ENCODE measurements at places on chromosomes 2 and 18.

DNA sequence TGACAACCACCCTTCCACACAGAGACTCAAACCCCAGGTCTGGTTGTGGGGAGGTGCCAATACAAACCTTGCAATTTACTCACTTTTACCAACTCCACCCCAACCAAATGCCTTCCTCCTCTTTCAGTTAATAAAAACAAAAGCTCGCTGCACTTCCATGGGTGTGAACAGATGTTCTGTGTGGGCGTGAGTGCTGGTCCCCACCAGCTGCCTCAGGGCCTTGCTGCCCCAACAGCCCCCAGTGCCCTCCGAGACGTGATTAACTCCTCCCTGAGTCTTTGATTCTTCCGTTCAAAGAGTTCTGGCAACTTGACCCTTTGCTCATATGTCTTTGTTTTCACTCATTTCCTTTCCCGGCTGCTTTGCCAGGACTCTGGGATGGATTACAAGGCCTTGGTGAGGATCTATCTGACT, 258.9 kb upstream of the CXCR4 start:
- DNase-seq, result no peak

- no peak for DNase-seq
These were observed 35.5 kb downstream of the CLASP1 start for GRCh38 chr2:121613774-121614173.

DNA sequence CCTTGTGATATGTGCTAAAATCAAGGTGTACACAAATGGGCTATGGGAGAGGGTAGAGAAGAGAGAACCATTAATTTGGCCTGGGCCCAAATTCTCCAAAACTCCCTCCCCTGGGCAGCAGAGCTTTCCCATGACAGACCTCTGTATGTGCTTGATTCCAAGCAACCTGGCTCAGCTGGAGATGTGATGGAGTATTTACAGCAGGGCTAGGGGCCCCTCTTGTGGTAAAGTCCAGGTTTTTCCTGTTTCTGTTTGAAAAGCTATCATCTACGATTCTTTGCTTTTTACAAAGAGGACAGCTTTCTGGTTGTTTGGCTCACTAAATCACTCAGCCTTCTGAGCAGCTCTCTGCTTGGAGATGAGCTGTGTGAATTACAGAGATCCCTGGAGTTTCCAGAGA, 40.3 kb downstream of the KCNS3 start:
- DNase-seq, result no peak

- no peak for DNase-seq
These were observed 76.2 kb downstream of the MAP3K20 start for GRCh38 chr2:173151671-173152401.

- no peak for DNase-seq
These were observed 254.2 kb downstream of the KCNS3 start for GRCh38 chr2:18132697-18133096.

DNA sequence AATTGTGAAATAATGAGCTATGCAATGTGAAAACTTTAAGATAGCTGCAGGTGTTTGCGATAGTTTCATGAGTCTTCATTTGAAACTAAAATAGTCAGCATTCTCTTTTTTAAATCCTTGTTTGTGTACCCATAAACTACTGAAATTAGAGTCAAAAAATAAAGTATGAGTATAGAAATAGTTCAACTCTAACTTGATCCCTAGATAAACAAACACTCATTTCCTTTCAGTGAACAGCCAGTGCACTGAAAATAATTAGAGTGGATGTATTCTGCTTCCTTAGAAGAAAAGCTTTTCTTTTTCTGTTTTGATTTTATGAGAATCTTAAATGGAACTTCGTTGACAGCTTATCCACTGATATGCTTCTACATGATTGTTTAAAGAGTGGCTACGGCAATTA, 1033.4 kb downstream of the SOCS6 start:
- DNase-seq, result no peak

DNA sequence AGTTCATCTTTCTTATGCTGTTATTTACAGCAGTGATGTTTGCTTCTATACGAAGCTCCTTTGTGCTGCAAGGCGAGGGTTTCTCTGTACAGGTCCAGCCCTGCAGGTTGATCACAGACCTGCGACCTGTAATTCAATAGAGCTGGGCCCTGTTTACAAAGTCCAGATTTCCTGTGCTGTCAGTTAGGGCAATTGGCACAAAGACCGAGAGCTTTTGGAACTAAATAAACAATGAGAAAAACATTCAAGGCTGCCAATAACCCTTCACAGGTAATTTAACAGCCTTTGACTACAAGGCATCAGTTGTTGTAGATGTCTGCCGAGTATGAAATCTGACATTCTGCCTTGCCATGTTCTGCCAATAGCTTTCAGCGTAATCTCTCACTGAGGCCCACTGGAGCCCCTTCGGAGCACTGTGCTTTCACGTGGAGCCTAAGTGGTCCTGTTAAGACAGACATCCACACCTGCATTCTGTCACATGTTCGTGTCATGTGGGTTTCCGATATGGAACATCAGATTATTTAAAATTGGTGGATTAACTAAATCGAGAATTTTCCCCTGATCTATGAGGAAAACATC, 232.5 kb downstream of the PTGR3 start:
- DNase-seq, result no peak

DNA sequence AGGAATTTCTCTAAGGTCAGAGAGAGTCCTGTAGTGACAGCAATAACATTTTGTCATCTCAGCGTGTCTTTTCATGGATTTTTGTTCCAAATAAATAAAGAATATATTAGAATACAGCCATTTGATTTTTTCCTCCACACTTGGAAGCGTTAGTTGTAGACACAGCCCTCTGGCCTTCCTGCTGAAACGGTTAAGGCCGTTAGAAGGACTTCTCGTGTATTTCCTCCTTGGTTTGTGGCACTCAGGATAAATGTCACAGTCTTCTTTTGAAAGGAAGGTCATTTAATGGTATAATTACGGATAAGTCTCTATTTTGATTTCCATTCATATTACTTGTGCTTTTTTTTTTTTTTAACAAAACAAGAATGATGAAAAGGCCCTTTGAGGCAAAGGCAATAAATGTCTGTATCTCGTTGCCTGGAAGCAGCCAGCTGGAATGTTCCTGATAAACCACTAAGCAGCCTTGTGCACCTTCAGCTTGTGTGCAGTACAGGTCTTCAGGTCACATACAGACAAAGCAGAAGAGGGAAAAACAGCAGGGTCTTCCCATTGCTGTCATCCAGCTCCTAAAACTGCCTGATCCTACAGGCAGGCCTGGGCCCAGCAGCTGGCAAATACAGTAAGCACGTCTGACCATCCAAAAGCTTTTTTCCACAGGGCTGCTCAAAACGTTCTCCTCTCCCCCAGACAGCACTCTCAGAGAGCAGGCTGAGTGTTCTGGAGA, 14.4 kb downstream of the EFR3B start:
- no peak for DNase-seq

GRCh38 chr2:24048769-24049484, 614 bp upstream of the FKBP1B start:
- DNase-seq, result no peak

DNA sequence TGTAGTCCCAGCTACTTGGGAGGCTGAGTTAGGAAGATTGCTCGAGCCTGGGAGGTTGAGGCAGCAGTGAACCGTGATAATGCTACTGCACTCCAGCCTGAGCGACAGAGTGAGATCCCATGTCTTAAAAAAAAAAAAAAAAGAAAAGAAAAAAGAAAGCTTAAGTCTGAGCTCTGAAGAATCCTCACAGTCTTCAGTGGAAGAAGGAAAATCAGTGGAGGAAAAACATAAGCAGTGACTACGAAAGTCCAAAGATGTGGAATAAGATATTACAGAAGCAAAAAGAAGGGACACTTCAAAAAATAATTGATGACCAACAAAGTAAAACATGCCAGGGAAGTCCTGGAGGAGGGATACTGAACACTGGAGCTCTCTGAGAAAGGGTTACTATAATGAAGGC, 2.8 kb upstream of the PCGF1 start:
- no peak for DNase-seq

- no peak for DNase-seq
These were observed 31.2 kb downstream of the STAMBP start for GRCh38 chr2:73859721-73860586.

DNA sequence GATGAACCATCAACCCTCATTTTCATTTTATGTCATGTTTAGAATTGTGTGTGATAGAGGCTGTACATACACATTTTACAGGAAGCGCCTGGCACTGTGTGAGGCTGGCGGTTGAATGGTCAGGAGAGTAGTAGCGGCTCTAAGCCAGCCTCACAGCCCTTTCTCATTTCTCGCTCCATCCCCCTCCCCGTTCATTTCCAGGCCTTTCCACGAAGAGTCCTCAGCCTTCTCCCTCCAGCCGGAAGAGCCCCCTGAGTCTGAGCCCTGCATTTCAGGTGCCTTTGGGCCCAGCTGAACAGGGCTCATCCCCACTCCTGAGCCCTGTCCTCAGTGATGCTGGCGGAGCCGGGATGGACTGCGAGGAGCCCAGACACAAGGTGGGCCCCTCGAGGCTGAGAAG, 51.8 kb downstream of the STK25 start:
- no peak for DNase-seq

- no peak for DNase-seq
These were observed 9.7 kb upstream of the OTOS start for GRCh38 chr2:240149943-240150784.

DNA sequence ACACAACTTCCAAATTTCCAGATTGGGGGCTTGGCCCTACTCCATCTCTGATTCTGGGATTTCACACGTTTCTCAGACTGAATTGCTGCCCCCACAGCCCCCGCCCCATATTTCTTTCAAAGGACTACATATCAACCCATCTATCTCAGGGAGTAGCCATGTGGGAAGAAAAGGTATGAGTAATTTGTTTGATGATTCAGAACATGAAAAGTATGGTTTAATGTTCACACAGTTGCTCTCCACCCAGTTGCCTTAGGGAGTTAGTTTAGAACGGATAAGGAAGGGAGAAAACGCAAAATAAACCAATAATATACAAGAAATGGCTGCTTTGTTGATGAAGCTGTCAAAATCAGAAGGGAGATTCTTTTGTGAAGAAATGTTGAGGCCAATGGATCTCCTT, 145.1 kb downstream of the PIEZO2 start:
- DNase-seq, result no peak

GRCh38 chr18:48310999-48311398, 98.2 kb downstream of the ZBTB7C start:
- no peak for DNase-seq

DNA sequence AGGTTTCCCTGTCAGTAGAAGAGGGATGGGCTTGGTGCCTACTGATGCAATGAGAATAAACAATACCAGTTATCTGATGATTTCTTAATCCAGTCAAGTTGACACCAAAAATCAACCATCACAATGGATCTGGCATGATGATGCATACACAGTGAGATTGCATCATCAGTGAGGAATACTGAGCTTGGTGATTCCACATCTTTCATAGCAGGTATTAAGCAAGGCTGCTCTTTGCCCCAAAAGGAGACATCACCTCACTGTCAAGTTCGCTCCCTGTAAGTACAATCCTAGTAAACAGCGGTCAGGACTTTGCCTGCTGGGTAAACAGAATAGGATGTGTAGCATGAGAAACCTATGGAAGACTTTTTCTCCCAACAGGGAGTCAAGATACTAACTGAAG, 282.7 kb upstream of the CDH2 start:
- DNase-seq, result no peak

DNA sequence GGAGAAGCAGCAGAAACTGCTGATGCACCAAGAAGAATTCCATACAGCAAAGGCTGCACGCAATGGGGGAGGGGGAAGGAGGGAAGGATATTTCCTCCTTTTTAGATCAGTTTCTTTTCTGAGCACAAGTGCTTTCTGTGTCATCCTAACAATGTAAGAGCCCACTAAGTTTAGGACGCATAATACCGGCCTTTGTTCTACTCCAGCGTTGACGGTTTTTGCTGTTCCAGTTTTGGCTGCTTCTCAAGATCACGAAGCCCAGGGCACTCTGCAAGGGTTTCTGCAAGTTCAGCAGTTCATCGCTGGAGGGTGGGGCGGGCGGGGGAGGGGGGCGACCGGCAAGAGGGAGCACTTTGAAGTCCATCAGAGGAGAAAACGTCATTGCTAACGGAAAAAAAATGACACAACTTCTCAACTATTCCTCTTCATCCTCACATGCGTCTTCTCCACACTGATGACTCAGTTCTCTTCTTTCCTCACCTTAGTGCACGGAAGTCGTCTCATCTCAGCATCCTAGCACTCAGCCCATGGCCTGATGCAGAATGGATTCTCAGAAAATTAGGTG, 8.7 kb downstream of the FAM178B start:
- DNase-seq, result no peak

- DNase-seq, result no peak
These were observed 80.3 kb upstream of the SESTD1 start for GRCh38 chr2:179344970-179345369.

DNA sequence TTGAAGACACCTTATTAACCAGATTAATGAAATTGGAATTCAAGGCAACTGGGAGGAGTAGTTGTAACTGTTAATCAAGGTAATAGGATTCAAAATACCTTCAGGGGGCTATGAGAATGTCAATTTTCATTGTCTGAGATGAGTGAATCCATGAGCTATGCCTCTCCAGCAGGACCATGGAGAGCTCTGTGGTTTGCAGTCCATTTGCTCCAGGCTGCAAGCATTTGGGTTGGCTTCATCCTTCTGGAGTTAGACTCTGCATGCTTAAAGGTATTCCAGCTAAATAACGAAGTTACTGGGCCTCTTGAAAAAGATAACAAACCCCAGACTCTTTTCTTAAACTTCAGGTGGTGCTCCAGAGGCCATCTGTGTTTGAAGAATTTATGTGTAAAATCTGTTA, 207.1 kb upstream of the SLC8A1 start:
- DNase-seq, result no peak

DNA sequence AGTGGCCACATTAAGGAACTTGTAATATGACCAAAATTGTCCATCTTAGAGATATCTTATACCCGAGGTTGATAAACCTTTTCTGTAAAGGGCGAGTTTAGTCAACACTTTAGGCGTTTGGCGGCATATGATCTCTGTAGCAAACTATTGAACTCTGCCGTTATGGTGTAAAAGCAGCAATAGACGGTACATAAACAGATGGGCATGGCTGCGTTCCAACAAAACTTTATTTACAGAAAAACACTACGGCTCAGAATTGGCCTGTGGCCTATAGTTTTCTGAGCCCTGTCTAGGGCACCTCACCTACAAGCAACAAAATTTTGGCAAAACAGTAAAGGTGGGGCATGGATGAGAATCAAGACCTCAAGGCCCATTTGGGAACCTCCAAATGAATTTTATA, 121.9 kb upstream of the HAAO start:
- DNase-seq, result no peak

DNA sequence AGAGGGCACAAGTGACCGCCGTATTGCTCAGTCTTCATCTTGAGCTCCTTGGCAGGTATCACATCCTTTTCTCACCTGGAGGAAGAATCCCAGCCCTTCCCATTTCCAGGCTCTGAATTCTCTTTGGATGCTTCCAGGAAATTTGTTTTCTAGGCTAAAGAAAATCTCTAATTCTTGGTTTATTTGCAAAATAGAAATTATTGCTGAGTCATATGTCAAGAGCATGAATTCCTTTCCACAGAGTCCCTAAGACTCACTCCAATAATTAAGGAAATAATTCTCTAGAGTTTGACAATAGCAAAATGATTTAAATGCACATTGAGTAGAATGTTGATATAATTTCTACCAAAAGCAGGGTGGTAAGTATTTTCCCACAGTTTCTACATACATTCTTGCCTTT, 16.3 kb upstream of the CCDC68 start:
- DNase-seq, result no peak

Data from cortex of kidney (tissue), 1 donor.